ENCODE measurements at places on chromosomes 6 and 20.

GRCh38 chr6:90870561-90870960 lies 283.7 kb upstream of the MAP3K7 start:
- DNase-seq, result no peak

DNA sequence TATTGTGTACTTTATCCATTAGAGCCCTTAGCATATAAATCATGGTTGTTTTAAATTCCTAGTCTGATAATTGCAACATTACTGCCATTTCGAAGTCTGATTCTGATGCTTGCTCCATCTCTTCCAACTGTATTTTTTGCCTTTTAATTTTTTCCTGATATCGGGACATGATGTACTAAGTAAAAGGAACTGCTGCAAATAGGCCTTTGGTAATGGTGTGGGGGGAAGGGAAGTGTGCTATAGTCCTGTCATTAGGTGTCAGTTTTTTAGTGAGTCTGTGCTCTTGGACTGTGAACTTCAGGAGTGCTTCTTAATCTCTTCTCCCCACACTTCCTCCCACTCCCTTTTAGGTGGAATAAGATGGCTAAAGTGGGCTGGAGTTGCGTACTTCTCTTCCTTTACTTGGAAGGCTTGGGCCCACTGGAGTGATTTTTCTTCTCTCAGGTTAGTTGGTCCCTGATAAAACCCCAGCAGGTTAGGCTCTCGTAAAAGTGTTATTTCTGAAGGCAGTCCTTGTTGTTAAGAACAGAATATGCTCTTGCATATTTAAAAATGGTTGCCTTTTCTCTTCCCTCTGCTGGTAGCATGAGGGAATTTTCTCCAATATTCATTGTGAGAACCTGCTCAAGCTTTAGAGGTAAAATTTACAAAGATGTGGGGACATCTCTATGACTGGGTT lies 18.1 kb downstream of the STXBP5 start:
- no peak for DNase-seq

DNA sequence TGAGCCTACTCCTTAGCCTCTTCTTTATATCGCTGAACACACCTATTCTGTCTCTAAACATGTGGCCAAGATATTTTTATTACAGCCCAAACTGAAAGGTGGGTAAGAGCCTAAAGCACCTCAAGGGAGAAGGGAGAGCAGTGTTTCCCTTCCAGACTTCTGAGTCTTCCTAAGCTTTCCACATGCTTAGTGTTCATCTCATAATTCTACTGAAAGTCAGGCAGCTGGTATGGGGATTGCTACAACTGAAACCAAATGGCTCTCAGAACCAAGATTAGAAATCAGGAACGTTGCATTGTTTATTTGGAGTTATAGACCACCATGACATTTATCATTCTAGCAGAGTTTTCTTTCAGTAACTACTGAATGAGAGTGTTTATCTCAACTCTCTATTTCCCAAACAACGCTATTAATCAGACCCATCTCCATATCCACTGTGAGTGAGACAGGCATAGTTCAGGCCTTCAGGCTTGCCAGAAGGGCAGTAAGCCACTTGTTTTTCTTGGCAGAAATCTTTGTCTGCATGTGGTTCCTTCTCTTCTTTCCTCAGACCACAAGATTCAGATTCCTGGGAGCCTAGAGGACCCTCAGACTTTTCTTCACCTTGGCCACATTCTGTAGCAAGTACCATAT lies 22.8 kb downstream of the VGLL2 start:
- DNase-seq, result no peak

DNA sequence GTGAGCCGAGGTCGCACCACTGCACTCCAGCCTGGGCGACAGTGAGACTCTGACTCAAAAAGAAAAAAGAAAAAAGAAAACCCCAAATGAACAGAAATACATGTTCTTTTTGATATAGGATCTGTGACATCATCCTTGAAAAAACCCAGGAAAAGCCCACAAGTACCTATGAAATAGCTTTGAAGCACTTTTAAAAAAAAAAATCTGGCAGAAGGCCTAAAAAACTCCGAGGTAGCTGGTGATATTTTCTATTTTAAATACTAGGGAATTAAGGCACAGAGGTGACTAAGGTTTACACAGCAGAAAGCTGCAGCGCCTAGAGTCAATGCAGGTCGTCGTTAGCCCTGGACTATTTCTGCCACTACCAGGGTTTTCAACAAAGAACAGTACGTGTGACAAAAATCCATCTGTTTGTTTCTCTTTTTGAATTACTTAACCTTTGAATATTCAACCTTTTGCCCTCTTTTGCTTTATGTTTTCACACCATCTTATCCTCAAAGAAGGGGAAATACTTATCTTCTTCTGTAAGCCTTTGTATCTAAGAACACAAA lies 39.4 kb upstream of the EEF1A1 start:
- no peak for DNase-seq

DNA sequence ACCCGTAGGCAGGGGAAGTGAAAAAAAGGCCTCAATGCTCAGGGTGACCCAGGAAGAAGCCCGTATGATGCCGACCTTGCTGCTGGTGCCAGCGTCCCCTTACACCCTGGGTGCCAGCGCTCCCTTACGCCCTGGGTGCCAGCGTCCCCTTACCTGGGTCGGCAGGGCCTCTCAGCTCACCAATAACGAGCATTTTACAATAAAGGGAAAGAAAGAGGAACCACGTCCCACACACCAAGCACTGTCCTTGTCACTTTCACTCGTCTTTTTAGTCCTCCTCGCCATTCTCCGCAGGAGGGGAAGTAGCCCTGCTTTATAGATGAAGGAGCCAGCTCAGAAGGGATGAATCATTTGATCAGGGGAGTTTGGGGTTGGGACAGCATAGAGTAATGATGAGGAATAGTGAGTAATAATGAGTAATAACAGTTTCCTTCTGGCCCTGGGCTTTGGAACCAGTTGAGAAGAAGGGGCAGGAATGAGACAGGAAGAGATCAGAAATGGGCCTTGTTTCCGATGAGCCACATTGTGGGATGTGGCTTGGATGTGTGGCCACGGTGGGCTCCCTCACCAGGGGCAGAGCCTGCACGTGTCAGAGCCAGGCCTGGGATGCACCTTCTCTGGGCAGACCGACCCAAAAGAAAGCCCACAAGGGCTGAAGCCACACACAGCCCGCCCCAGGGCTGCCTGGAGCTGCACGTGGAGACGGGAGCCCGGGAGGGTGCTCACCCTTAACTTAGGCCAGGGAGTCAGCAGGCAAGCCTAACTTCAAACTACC lies 75.7 kb downstream of the SYNJ2 start:
- DNase-seq, result no peak

GRCh38 chr6:167833396-167833763 lies 6.7 kb downstream of the AFDN start:
- DNase-seq, result no peak

DNA sequence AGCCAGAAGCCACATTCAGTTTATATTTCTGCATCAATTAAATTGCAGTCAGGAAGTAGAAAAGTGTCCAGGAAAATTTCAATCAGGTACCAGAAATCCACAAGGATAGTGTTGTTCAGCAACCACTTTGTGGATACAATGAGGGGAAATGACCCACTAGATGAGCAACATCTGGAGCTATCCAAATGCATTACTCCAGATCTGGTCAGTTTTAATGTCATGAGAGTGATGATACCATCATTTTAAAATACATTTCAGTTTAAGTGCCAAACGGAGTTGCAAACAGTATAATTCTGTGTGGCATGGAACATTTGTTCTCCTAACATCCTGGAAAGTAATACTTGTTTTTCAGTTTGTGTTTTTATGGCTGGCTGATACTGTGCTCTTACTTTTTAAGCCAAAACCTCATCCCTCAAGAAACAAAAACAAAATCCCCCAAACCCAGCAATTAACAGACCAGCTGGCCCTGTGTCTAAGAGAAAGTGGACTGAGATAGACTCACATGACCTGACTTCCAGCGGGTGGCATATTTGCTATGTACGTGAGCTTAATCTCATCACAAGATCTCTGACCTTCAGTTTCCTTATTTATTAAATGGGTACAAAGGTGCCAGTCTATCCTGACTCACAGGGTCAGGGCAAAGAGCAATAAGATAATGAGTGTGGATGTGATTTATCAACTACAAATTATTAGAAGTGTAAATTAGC lies 58.8 kb upstream of the CNKSR3 start:
- DNase-seq, result no peak

- no peak for DNase-seq
Observed at GRCh38 chr20:50110141-50111047, 2.6 kb downstream of the UBE2V1 start.

DNA sequence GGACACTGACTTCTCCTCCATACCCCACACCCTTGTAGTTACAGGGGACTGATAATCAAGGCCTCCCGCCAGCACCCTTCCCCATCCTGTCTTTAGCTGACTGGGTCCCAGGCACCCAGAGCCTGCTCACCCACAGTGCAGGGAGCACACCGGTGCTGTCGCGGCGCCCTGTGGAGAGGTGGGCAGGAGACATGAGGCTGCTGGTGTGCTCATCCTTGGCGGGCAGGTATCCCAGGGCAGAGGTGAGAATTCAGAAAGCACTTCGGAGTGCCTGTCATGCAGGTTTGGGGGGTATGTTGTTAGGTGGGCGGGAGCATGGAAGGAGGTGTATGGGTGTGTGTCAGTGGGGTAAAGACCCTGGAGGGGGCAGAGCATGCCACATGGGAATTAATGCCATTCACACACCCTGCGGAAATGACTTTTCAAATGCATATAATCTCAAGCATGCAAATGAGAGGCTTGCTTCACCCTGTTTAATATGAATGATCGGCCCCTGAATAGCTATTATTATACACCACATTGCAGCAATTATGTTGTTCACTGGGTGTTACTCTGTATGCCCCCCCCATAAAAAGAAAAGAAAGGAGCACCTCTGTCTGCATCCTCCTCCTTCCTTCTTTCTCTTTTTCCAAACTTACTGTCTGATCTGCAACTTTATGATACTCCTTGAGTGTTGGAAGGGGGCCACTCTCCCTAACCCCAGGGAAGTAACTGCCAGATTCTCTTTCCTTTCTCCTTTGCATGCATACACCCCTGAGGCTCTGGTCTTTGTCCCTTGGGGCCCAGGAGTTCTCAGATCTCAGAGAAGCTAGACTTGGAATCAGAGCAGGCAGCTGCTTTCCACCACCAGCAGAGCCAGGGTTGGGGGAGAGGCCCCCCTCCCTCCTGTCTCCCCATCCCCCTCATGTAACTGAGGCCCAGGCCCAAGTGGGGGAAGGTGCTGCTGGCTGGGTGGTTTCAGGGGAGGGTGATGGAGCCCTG lies 16.0 kb downstream of the FOXP4 start:
- DNase-seq, result no peak

GRCh38 chr6:104402572-104402971 lies 457.1 kb downstream of the HACE1 start:
- DNase-seq, result no peak

DNA sequence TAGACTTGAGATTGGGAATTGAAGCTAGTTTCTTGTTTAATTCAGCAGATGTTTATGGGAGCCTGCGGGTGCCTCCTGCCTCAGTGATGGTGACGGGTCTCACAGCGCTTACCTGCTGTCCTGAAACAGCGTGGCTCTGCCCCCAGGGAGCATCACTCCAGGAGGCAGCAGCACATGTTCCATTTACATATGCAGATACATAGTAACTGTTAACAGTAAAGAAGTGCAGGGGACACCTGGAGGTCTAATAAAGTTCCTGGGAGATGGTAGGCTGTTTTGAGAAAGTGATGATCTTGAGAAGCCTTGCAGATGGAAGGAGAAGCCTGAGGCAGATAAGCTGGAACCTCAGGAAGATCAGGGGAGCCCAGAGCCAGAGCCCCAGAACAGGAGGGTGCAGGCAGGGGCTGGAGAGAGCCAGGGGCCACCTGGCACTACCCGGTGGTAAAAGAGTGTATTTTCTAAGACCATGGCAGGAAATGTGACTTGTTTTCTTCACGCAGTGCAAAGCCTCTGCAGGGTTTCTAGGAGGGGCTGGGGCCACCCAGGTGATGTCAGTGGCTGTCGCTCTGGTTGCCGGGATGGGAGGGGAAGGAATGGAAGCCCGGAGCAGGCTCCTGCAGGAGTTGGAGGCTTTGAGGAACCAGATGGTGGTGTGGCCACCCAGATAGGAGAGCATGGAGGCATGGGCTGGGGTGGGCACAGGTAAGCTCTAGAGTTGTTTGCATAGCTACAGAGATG lies 24.2 kb upstream of the KIF25 start:
- no peak for DNase-seq

- DNase-seq, result no peak
Observed at GRCh38 chr20:63322146-63322932, 29.4 kb downstream of the COL20A1 start.

DNA sequence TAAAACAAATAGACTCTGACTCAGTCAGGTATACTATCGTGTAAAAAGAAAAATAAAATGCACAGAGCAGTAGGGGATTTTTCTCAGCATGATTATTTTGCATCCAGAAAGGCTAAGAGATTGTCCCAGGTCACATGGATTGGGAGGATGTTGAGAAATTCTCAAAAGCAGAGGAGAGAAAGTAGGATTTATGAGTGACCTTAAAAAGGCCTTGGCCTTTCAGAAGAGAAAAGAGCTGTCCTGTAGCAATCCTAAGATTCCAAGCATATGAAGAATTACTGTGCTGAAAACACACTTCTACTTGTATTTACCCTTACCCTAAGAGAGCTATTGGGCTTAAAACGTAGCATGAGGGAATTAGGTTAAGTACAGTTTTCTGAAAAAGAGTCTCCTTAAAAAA lies 149.7 kb upstream of the ENPP5 start:
- no peak for DNase-seq

- DNase-seq, result no peak
Observed at GRCh38 chr6:44002067-44002592, 125.1 kb downstream of the MRPL14 start.

- DNase-seq, result no peak
Observed at GRCh38 chr20:59015812-59016711, 3.2 kb upstream of the TUBB1 start.

- peak; percentile 14 for DNase-seq
Observed at GRCh38 chr6:104771258-104771832, 88.4 kb downstream of the HACE1 start.

DNA sequence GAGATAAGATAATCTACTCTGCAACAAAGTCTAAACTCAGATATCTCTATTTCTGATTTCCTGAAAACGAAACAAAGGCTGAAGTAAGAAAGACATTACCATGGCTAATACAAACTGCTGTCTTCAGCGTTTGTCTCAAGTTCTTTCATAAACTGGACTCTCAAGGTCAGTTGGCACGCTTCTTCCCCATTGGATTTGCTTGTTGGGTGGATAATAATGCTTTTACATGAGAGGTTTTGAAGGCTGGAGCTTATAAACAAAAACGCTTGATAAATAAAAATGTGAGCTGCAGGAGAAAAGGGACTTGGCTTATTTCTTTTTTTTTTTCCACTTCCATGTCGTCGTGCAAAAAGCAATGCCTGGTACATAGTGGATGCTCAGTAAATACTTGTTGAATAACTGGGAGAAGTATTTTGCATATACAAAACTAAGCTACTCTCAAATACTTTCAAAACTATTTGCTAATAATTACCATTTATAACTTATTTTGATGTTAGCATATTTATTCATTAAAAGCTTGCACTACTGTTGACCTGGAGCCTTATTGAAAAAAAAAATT lies 65.7 kb upstream of the EEF1A1 start:
- DNase-seq, result peak; percentile 47

GRCh38 chr20:58128635-58129625 lies 99.5 kb downstream of the ANKRD60 start:
- no peak for DNase-seq

- DNase-seq, result no peak
Observed at GRCh38 chr20:51022803-51023616, at the start of gene KCNG1. KCNG1 (minus strand) TSS chr20:51023107; CDS start chr20:51010338, 12,769 bp downstream.

All from midbrain (tissue), 1 donor.